ENCODE measurements at places on chromosomes 12 and 14.

- no peak for DNase-seq
Observed at GRCh38 chr12:23352670-23353069, 596.8 kb downstream of the SOX5 start.

- no peak for DNase-seq
Observed at GRCh38 chr14:39827901-39828655, 395.8 kb upstream of the FBXO33 start.

DNA sequence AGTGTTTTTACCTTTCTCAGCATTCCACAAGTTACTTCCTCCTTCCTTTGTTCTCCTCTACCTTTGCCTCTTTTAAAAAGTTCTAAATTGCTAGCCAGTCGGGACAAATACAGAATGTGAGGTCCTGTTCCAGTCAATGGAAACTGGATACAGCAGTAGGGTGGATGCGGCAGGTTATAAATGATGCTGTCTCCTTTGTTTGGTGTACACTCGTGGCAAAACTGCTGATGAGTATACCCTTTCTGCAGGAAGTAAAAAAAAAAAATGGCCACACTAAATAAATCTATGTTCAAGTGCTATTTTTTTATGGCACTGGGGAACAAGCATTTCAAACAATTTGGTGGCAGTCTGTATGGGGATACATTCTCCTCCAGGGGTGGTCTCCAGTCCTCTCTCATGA, 27.5 kb downstream of the KLRK1 start:
- DNase-seq, result no peak

GRCh38 chr12:85155791-85156190, 119.6 kb downstream of the LRRIQ1 start:
- DNase-seq, result no peak

- DNase-seq, result no peak
Observed at GRCh38 chr14:34336501-34336900, 125.5 kb downstream of the SPTSSA start.

DNA sequence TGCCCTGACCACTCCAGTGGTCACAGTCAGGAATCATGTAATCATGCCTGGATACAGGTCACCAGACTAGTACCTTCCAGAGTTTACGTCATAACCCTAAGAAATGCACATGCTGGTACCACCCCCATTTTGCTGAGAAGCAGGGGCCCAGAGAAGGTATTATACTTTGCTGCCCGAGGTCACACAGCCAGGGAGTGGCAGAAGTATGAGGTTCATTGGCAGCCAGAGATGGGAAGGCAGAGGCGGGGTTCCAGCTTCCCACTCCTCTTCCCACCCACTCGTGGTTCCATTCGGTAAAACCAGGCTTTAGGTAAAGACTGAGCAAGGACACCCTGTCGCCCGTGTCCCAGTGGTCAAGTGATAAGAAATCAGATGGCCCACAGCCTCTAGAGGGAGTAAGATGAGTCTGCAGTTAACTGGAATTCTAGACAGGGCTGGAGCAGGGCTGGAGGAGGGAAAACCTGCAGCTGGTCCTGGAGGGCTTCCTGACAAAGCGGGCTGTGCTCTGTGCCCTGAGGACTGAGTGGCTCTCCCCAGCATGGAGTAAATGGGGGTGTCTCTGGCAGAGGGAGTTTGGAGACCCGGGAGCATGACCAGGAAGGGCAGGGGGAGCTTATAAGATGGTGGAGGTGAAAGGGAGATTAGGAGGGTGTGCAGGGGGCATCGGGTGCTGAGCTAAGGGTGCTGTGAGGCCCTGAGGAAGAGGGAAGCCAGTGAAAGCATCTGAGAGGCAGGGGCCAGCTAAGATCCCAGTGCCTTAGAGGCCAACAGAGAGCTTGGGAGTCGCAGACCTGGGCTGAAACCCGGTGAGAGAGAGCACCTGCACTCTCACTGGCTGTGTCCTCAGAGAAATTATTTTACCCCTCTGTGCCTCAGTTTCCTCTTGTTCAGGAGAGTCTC, 5.7 kb downstream of the FAM222A start:
- no peak for DNase-seq

GRCh38 chr12:62642486-62642885, 175.9 kb downstream of the MON2 start:
- no peak for DNase-seq
